CD4-positive, alpha-beta T cell treated with Interleukin-12 subunit alpha and Interleukin-12 subunit beta, for 1 hour (primary cell): ENCODE measurements at places on chromosomes 6 and 20.

- no peak for DNase-seq
Measured at GRCh38 chr6:162973980-162974379, 246.2 kb downstream of the PACRG start.

GRCh38 chr6:155325700-155326516 lies 11.6 kb upstream of the TFB1M start:
- DNase-seq: no peak

- DNase-seq: no peak
Measured at GRCh38 chr6:16301511-16301910, 63.1 kb downstream of the GMPR start.

DNA sequence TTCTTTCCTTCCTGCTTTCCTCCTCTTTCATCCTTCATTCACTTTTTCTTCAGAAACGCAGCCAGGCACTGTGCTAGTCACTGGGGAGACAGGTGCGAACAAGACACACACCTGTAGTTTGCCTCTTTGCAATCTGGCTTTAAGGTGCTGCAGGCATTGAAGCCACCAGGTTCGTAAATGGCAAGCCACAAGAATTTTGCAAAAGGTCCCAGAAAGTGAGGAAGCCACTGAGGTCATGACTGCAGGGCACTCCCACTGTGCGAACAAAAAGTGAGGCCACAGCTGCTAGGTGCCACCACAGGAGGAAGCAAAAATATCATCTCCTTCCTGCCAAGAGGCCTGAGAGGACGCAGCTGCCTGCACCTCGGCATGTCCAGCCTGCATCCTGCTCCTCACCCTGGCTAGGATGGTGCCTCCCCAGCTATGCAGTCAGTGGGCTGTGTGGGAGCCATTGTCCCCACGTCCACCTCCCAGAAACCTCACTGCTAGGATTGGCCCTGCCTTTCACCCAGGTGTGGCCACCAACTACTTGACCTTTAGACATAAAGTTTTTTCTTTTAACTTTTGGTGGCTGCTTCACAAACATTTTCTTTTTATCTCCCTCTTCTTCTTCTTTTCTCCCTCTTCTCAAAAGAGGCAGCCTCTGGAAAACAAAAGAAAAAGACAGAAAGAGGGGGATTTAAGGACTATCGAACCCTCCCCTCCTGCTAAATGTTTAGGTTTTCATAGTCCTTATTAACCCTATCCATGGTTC lies 230.8 kb downstream of the BCAS1 start:
- DNase-seq: peak; percentile 72

DNA sequence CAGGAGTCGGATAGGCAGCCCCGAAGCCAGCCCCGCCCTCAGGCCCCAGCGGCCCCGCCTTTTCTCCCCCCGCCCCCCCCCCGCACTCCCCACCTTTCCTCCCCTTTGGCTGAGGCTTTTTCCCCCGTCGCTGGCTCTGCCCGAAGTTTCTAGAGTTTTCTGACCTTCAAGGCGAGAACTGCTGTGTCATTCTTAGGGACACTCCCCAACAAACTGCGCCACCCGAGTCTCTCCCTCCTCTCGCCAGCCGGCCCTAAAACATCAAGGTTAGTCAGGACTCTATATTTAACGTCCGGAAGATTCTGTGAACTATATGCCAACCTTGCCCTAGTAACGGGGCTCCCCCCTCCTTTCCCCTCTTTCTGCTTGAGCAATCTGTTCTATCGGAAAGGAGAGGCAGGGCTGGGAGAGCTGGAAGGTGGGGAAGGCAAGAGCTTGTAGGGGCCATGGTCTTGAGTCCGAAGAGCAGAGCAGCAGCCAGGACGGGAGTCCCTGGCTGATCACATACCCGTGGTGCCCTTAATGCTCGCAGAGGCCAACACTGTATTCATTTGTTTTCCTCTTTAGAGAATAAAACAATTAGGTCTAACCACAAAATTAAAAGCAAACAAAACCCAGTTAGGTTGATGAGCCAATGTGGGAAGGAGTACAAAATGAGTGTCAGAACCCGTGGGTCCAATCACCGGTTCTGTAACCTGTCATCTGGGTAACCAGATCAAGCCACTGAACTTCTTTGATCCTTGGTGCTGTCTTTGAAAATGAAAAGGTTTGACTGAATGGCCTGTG lies 5.3 kb upstream of the HSPA1B start:
- DNase-seq: peak; percentile 79

DNA sequence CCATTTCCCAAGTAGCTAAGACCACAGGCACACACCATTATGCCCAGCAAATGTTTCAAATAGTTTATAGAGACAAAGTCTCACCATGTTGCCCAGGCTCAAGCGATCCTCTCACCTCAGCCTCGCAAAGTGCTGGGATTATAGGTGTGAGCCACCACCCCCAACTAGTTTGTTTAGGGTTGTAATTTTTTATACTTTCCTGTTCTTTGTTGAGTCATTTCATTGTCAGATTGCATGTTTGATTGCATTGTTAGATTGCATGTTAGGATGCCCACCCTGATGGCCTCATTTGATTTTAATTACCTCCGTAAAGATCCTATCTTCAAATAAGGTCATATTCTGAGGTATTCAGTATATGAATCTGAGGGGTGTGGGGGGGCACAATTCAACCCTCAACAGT lies 73.3 kb upstream of the SASH1 start:
- no peak for DNase-seq

GRCh38 chr20:45247865-45248264 lies 6.5 kb downstream of the SLPI start:
- no peak for DNase-seq

DNA sequence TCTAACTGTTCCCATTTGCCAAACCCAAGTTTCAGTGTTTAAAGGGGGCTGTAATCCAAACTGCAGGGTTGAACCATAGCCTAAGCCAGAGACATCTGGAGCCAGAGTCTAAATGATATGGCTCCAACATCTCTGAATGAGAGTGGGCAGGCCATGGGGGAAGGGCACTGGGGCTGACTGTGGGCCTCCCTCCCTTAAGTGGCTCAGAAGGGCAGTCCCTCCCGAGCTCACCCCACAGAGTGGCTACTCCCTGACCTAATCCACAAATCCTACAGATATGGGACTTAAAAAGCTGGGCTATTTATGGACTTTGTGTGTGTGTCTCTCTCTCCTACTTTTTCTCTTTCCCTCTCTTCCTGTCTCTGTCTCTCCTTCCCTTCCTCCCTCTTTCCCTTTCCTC lies 35.8 kb upstream of the AAR2 start:
- no peak for DNase-seq

- no peak for DNase-seq
Measured at GRCh38 chr20:43559147-43559987, 540 bp downstream of the SGK2 start.

- DNase-seq: no peak
Measured at GRCh38 chr6:99353126-99353525, 3.7 kb upstream of the FAXC start.

DNA sequence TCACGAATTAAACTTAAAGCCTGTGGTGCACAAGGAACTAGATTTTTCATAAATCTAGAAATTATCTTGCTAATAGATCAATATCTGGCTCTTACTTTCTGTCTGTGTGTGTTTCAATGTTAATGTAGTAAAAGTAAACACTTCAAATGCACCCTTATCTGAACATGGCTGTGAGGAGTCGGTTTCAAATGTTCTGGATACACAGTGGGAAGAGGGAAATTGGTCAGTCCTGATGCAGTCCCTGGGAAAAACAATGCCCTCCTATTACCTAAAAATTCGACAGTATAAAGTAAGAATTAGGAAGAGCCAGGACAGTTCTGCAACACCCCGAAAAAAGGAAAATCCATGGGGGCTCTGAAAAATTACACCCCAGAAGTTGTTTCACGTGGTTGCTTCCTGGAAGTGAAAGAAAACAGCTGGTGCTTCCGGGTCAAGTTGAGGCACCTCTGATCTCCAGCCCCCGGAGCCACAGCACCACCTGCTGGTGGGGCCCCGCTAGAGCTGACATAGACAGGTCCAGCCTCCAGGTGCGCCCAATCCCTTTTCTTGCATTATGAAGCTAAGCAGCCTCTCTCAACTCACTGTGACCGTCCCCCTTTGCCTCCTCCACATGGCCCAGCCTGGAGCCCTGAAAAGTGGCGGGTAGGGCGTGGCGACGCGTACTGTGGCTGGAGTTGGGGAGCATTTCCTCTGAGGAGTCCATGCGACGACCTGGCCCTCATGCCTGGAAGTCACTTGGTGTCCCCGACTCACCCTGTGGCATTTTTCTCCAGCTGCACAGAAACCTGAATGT lies 8.3 kb downstream of the SEMG2 start:
- DNase-seq: peak; percentile 5

- no peak for DNase-seq
Measured at GRCh38 chr6:15755526-15755925, 92.7 kb upstream of the DTNBP1 start.

DNA sequence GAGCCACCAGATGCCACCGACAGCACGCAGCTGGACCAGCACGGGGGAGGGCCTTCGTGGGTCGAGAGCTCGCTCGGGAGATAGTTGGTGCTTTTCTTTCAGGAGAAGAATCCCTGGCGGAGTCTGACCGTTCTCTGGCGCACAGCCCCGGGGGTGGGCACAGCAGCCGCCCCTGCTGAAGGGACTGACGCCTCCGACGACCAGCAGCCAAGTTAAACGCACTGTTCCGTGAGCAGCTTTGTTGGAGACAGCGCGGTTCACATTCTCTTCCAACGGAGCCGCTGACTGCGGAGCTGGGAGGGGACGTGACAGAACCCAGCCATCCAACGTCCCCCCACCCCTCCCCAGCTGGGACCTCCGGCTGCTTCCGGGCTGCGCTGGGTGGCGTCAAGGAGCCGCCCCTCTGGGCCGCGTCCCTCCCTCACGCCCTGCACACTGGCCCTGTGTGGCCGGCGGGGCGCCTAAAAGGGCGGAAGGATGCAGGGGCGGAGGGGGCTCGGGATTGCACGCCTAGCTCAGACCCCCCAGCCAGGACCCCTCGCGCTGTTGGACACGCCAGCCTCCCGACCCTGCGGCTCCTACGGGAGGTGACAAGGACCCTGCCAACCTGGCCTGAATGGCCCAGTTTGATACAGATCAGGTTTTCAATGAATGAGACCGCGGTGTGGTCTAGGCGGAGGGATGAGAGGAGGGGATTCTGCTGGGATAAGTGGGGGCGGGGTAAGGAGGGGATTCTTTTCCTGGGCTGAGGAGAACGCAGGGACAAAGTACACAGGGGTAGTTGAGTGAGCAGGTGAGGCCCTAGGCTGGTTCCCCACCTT lies 36.4 kb upstream of the KHDC1 start:
- DNase-seq: no peak

GRCh38 chr6:139625081-139625939 lies 250.9 kb upstream of the CITED2 start:
- no peak for DNase-seq

- DNase-seq: no peak
Measured at GRCh38 chr6:104505838-104506237, 353.9 kb downstream of the HACE1 start.

DNA sequence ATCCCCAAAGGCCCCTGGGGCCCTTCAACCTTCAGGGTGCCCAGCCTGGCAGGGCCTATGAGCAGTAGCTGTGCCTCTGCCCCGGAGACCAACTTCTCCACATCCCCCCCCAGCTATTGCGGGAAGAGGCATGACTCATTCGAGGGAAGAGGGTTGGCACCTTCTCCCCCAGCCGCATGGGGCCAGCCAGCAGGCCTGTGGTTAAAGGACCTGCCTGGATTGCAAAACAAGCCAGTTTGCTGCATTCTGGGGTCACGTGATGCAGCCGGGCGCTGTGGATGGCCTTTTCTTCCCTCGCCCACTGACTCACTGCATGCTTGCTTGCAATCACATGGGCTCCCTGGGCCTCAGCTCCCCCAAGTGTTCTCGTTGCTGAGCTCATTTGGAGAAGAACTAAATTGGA lies 182.5 kb downstream of the MAFB start:
- DNase-seq: peak; percentile 45

DNA sequence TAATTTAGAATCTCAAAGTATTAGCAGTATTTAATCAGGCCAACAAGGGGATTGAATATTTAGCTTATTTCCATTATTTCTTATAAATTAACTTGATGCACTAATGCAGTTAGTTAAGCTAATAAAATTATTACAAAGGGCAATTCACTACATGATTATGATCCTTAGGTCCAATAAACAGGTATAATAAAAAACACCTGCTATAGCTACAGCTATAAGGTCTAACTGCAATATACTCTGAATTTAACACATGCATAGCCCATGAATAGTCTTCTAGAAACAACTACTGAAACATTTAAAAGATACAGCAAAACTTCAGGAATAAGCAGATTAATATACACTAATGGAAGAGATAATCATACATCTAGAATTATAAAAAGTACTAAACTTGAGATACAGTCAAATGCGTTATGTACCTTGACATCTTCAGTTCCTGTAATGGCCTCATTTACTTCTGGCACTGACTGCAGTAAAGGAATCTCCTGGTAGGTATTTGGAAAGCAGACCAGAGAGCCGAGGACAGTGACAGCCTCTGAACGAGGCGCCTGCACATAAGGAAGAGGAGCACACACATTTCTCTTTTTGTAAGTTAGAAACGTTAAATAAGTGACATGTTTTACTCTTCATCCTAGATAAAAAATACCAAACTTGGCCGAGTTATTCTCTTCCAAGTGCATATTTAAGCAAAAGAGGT lies 168.5 kb downstream of the INSM1 start:
- DNase-seq: no peak

GRCh38 chr6:72825315-72825911 lies 203.5 kb downstream of the KCNQ5 start:
- DNase-seq: no peak

DNA sequence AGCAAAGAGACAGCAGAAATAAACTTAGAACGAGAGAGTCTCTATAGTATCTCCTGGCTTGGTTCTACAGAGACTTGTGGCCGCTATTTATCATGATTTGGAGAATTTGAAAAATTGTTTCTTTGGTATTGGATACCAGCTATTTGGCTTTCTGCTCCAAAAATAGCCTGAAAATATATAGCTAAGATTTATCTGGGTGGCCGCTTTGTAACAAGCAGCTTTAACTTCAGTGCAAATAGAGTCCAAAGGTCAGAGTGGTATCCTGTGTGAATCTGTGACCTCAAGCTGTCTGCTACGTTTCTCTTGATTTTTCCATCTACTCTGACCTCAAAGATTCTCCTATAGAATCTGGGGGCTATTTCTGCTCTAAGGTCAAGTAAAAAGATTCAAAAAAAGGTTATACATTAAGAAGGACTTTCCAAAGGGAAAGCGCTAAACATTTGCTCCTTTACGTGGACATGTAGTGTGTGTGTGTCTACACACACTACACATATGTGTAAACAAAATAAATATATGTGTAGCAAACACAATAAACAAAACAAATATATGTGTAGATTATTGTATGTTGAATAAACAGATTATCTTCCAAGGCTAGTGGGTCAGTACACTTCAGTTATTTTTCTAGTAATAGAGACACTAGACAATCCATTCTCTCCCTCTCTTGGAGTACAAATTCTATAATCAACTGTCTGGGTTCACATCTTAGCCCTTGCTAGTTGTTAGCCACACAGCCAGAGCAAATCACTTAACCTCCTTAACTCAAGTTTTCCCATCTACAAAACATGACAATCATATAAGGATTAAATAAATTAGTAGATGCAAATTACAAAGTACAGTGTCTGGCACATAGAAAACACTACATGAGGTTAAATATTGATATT lies 40.8 kb downstream of the CHD6 start:
- DNase-seq: no peak

- DNase-seq: no peak
Measured at GRCh38 chr6:25086500-25087091, 150.8 kb upstream of the RIPOR2 start.
